Caco-2 (cell line): ENCODE measurements at places on chromosomes 13 and 19.

DNA sequence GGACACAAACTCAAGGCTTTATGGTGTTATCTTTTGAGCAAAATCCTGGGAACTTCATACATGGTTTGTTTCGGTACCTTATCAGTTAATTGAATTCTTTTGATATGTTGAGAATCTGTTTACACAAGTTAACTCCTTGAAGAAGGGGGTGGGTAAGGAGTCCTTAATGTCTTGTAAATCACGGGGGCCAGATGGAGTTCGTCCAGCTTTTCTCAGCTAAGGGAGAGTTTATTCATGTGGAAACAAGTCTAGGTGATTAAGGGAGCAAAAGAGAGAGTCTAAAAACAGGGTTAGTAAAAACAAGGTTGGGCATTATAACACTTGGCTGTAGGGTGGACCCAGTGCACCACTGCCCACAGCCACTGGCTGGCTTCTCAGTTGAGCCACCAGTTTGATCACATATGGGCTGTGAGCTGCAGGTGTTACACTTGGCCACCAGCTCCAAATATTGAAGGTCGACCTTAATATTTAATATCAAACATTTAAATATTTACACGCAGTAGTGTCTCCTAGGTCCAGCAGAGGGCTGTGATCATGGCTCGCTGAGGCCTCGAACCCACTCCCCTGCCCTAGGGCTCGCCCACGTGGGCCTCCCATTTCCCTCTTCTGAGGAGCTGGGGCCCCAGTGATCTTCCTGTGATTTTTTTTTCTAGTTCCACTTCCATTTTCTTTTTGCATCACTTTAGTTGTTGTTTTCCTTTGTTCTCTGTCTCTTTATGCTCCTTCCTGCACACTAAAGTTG is 21.0 kb upstream of the ZNF43 start:
- H3K36me3 ChIP-seq: no peaks in the 10 kb centered on the region
- no peaks in the 10 kb centered on the region for H3K4me1 ChIP-seq
- H3K4me3 ChIP-seq: no peak overlapping the region
- no peak overlapping the region for H3K27ac ChIP-seq
- no peak for DNase-seq

GRCh38 chr13:77079902-77080413 is 53.0 kb upstream of the FBXL3 start:
- H3K36me3 ChIP-seq: no peaks in the 10 kb centered on the region
- no peak overlapping the region for H3K4me3 ChIP-seq
- no peaks in the 10 kb centered on the region for H3K27me3 ChIP-seq
- H3K27ac ChIP-seq: no peak overlapping the region
- no peaks in the 10 kb centered on the region for H3K4me1 ChIP-seq
- DNase-seq: no peak

GRCh38 chr13:33345842-33346241 is 60.3 kb upstream of the STARD13 start:
- no peak overlapping the region for H3K27ac ChIP-seq
- DNase-seq: no peak
- peaks cover 3% of the 10 kb centered on the region; the same call in 1 of the 2 replicates for H3K27me3 ChIP-seq
- H3K4me1 ChIP-seq: 0 out of 2 replicates have a peak, but pooled peaks cover 4% of the 10 kb centered on the region
- H3K36me3 ChIP-seq: no peaks in the 10 kb centered on the region

- no peaks in the 10 kb centered on the region for H3K36me3 ChIP-seq
- H3K4me1 ChIP-seq: no peaks in the 10 kb centered on the region
- H3K4me3 ChIP-seq: no peak overlapping the region
- no peak for DNase-seq
- H3K27ac ChIP-seq: no peak overlapping the region
- H3K27me3 ChIP-seq: no peaks in the 10 kb centered on the region
Measured at GRCh38 chr13:70339738-70340137, 231.5 kb upstream of the KLHL1 start.

GRCh38 chr13:105952973-105953290 is 582.5 kb downstream of the EFNB2 start:
- no peaks in the 10 kb centered on the region; the same call in 1 of the 2 replicates for H3K36me3 ChIP-seq
- no peaks in the 10 kb centered on the region for H3K4me1 ChIP-seq
- no peak for DNase-seq
- H3K4me3 ChIP-seq: no peak overlapping the region
- H3K27ac ChIP-seq: no peak overlapping the region
- H3K27me3 ChIP-seq: no peaks in the 10 kb centered on the region

GRCh38 chr13:65623148-65623547 is 1607.0 kb downstream of the PCDH9 start:
- H3K27me3 ChIP-seq: no peaks in the 10 kb centered on the region
- H3K36me3 ChIP-seq: no peaks in the 10 kb centered on the region
- no peak for DNase-seq
- no peak overlapping the region for H3K4me3 ChIP-seq
- H3K4me1 ChIP-seq: no peaks in the 10 kb centered on the region
